NCI-H1048 (cell line): ENCODE measurements at places on chromosomes 1 and 21.

GRCh38 chr1:91683598-91683951, 182.9 kb downstream of the CDC7 start:
- DNase-seq: no peak

DNA sequence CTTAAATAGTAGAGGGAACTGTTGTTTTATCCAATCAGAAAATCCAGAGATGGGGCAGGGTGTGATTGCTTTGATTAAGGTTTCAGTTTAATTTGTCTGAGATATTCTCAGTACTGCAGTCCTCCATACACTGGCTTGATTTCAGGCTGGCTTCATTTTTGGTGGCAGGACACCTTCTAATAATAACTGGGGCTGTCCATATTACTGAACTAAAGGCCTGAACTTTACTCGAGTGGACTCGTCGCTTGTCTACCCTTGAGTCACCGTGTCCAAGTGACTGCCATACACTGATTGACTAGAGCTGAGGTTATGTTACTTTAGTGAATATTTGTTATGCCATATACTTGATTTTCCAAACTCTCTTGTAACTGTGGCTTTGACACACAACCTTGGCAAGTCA, 228.8 kb downstream of the DNAH14 start:
- no peak for DNase-seq

DNA sequence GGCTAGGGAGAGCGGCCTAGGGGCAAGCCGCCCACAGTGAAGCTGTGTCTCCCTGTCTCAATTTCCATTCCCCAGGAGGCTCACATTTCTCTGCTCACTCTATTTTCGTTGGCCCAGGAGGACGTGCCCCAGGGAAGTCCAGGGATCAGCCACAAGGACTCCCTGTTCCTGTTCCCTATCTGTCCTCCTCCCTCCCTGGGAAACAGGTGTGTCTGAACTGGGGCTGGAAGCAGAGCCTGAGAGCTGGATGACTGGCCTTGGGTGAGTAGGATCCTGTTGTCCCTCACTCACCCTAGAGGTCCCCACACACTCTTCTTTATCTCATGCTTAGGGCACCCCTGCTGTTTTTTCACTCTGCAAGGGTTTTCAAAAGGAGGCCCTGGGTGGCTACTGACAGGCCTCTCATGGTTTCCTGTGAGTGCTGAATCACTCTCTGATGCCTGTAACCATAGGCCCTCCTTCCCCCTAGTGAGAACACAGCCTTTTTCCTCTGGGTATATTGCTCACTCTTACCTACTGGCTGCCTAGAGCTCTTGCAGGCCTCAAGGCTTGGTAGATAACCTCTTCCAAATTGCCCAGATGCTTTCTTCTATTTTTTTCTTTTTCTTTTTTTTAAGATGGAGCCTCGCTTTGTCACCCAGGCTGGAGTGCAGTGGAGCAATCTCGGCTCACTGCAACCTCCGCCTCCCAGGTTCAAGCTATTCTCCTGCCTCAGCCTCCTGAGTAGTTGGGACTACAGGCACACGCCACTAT, 3.3 kb upstream of the UTP11 start:
- no peak for DNase-seq

DNA sequence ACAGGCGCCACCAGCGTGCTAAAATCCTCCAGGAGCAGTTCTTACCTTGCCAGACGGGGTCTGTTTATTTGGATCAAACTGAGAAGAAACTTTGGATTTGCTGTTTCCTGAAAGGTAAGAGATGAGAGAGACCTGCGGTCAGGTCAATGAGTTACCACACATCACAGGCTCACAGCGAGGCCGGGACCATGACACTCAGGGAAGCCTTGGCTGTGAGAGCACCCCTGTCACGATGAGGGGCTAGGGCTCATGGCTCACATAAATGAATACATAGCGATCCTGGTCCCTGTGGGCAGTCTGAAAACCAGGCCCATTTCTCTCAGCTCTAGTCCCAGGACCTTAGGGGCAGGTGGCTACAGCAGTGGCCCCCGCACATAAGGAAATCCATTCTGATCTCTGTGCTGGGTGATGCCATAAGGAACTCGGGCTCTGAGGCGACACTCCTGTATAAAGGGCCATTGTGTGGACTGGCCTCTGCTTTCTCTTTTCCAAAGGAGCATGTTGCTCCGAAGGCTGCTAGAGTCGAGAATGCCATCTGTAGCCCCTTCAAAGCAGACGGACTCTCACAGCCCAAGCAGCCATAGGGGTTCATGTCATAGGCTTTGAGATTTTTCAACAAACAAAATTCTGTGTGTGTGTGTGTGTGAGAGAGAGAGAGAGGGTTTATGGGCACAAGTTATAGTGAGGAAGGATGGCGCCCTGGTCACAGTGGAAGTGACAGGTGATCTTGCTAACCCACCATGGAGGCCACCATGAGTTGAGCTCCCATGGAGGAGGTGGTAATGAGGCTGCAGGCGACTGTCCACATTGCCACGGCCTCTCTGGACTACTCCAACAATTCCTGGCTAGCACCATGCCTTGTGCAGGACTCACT, 9.0 kb upstream of the SRM start:
- no peak for DNase-seq

DNA sequence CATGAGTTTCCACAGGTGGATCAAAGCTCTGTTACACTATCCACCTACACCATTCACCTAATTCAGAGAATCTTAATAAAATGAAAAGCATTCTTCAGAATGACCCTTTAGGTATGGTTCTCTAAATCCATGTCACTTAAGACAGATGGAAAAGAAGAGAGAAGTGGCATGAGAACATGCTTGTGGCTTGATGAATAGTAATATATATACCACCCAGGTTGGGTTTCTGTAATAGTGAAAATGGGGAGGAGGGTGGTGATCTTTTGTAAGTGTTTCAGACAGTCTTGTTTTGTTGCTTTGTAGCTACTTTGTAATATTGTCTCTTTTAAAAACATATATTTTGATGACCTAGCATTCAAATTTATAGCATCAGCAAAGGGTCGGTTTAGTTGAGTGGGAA, 469.8 kb downstream of the USP25 start:
- no peak for DNase-seq

DNA sequence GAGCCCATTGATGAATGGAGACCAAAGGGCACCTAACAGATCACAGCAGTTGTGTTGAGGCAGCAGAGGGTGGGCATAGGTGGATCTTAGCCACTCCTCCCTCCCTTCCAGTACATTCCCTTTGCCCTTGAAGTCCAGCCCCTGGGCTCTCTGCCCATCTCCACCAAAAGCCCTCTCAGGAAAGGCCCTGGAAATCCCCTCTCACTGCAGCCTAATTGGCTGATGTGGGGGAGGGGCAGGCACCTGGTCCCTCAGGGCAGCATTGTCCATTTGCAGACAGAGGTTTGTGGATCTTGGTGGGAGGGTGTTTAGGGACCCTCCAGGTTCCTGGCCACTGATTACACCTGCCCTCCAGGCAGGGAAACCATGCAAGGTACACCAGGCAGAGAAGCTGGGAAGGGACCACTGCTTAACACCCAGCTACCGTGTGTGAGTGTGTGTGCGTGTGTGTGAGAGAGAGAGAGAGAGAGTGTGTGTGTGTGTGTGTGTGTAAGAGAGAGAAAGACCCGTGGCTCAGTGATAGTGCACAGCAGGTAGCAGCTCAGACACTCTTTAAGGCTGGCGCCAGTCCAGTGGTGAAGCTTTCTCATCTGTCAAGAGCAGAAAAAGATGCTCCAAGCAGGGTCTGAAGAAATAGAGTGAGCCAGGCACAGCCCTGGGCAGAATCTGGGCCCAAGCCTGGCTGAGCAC, 71.1 kb downstream of the MATN1 start:
- no peak for DNase-seq

GRCh38 chr1:201419746-201420607, 1.6 kb downstream of the TNNI1 start:
- no peak for DNase-seq

- DNase-seq: no peak
These were observed 642 bp downstream of the RSRP1 start for GRCh38 chr1:25246600-25247023.

DNA sequence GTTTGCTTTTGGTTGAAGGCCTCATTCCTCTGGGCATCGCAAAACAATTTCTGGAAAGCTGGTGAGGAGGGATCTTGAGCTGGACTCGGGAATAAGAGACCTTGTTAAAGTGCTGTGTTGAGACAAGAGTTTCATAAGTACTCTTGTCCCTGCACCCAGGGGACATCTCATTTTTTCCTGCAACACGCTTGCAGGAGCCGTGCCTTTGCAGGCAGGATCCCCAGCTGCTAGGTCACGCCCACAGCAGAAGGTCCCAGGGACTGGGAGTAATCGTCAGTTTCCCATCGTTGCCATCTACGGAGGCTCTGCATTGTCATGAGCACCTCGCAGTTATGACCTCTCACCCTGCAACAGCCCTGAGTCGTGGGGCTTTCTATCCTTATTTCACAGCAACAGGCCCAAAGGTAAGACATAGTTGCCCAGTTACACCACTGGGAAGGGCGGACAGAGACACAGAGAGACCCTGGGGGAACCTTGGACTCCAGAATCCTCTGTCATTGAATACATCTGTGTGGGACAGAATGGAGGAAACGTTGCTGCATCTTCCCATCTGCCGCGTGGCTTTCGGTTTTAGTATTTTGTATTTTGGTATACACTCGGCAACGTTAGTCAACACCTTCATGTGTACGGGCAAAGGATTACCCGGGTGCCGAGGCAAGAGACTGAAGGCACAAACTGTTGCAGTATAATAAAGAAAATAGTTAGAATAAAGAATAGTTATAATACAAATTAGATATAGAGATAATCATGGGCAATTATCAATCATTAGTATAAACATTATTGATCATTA, 60.4 kb upstream of the DMRTB1 start:
- no peak for DNase-seq

DNA sequence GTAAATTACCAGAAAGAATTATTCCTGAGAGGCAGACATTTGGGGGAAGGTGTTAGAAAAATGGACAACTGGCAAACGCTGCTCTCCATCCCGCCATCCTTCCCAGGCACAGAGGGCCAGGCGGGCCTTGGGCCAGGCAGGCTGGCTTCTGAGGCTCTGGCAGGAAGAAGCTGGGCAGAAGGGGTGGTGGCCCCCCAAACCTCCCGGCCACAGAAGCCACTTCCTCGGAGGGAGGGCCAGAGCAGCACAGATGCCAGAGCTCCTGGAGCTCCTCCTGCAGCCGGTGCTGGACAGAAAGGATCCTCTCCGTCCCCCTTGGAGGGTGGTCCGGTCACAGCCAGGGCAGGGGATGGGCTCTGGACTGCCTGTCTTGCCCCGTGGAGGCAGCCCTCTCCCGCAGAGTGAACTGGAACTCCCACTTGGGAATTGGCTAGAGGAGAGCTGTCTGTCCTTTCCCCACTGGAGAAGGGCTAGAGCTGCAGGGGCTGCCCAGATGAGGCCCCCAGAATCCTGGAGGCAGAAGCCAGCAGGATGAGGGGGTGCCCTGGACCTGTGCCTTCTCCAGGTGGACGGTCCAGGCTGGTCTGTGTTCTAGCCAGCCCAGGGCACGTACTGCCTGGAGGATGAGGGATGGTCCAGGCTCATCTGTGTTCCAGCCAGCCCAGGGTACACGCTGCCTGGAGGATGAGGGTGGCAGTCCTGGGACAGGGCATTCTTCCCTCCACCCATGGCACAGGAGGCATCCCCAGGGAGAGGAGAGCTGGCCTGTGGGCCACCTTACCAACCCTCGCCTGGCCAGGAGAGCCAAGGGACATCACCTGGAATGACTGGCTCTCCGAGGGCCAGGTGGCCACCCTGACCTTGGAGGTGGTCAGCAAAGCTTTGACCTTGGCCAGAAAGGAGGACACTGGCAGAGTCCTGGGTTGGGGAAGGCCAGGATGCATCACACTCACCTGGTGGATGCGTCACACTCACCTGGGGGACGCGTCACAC, 47.4 kb upstream of the ACTRT2 start:
- DNase-seq: no peak

DNA sequence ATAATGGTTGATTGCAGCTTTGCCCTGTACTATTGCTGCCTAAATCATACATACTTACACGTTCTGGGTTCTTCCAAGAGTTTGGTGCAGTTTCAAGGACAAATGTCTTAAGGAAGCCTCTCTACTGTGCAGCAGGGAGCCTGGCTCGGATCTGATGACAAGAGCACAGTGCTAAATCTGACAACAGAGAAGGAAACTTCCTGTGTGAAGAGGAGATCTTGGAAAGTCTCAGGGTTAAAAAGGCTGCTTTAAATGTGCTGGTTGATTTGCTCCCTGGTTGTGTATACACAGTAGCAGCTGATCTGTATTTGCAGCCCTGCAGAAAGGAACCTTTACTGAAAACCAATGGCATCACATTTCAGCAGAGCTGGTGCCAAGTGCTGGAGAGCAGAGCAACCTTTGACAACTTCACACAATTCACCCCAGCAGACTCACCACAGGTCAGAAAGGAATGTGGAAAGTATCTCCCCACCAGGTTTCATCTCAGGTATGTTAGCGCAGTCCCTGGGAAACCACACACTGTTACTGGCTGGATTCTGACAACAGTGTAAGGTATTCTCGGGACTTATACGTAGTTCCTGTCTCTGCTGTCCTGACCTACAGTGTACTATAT, 355.0 kb upstream of the ESRRG start:
- no peak for DNase-seq

DNA sequence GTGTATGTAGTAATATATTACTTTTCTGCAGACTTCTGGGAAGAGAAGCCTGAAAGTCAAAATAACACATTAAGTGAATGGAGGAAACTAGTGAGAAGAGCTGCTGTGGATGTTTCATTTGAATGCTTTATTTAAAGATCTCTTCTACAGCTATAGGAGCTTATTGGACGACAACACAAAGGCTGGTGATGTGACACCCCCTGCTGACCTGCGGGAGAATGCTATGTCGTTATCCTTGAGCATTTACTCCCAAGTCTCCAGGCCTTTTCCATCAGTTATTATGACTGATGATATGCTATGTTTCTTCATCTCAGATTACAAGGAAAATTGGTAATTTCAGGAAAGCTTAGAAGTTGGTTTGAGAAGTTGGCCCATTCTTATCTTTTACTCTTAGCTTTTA, 22.3 kb upstream of the PLA2G4A start:
- DNase-seq: no peak

DNA sequence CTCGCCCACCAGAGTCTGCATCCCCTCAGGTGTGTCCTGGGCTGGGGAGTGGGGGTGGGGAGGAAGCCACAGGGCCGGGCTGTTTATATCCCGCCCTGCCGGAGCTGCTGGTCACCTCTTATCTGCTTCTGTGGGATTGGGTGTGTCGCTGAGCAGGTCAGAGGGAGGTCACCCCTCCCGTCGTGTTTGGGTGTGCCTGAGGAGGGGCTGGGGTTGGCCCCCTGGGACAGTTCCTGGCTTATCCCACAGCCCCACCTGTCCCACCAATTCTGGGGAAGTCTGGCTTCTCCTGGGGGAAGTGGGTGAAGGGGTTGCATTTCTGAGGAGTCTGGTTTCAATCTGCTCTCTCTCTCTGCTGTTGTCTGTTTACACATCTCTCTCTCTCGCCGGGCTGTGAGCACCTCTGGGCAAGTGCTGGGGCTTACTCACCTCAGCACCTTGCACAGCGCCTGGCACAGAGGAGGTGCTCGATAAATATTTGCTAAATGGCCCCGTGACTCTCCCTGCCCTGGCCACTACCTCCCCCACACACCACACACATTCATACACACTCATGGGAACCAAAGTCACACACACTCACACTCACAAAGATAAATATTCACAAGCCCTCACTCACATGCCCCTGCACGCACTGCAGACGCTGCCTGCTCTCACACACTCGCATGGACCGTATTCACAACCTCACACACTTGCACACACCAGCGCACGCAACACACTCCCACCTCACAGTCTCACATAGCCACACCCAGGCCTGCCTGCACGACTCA, 8.3 kb downstream of the ELF3 start:
- no peak for DNase-seq
